Bronchial epithelial cell (primary cell): ENCODE measurements at places on chromosomes 2 and 18.

DNA sequence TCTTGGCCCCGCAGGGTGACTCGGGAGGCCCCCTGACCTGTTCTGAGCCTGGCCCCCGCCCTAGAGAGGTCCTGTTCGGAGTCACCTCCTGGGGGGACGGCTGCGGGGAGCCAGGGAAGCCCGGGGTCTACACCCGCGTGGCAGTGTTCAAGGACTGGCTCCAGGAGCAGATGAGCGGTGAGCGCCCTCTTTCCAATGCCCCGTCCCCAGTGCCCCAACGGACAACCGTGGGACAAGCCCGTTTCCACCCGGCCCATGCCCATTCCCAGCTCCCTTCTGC lies 2.6 kb upstream of the CHRND start:
- no peak for DNase-seq

DNA sequence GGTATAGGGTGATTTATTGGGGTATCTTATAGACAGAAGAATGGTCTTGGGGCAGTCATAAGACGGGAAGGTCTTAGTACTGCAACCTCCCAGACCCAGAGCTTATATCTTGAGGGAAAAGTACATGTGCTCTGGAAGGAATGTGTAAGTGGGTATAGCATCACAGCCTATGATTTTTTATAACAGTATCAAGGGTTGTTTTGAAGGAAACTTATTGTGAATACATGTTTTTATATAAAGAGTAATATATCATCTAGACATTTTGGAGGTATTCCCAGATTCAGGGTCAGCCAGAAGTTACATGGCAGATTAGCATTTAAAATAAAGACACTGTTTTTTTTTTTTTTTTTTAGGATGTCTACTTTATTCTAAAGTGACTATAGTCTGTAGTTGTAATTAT lies 47.6 kb upstream of the STON1 start:
- no peak for DNase-seq

GRCh38 chr2:36528766-36529392 lies 69.1 kb downstream of the FEZ2 start:
- DNase-seq: no peak

GRCh38 chr2:10559634-10560224 lies 111.6 kb upstream of the ODC1 start:
- no peak for DNase-seq
